ENCODE measurements at places on chromosomes 6 and 20.

DNA sequence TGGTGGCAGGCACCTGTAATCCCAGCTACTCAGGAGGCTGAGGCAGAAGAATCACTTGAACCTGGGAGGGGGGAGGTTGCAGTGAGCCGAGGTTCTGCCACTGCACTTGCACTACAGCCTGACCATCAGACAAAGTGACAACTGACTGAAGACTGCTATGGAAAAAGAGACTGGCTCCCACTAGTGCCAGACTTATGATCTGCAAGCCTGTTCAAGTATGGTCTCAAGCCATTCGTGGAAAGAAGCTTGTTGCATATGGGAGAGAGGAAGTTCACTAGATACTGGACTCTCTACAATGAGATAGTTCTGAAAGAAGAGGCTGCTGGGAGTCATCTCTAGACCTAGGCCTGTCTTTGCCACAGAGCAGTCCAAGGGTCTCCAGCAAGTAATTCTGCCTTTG, 26.7 kb downstream of the MDN1 start:
- DNase-seq = no peak

GRCh38 chr20:17747431-17747846, 47.7 kb downstream of the BANF2 start:
- no peak for DNase-seq

DNA sequence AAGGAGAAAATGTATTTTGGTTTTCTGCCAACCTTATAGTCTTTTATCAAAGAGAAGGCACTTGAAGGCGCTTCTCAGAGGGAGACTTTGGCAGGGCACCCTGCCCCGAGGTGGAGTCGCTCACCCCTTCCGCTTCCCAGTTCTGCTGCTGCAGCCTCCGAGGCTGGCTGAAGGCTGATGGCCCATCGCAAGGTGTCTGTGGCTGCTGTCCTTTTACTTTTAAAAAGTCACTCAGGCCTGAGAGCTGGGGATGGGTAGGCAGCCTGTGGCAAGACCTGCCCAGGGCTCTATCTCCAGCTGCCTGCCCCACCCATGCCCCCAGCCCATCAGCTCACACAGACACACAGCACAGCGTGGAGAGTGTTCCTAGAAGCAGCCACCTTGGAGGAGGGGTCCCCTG, 206.6 kb upstream of the CST7 start:
- no peak for DNase-seq

- no peak for DNase-seq
Observed at GRCh38 chr20:3739926-3740451, 7.5 kb downstream of the HSPA12B start.

DNA sequence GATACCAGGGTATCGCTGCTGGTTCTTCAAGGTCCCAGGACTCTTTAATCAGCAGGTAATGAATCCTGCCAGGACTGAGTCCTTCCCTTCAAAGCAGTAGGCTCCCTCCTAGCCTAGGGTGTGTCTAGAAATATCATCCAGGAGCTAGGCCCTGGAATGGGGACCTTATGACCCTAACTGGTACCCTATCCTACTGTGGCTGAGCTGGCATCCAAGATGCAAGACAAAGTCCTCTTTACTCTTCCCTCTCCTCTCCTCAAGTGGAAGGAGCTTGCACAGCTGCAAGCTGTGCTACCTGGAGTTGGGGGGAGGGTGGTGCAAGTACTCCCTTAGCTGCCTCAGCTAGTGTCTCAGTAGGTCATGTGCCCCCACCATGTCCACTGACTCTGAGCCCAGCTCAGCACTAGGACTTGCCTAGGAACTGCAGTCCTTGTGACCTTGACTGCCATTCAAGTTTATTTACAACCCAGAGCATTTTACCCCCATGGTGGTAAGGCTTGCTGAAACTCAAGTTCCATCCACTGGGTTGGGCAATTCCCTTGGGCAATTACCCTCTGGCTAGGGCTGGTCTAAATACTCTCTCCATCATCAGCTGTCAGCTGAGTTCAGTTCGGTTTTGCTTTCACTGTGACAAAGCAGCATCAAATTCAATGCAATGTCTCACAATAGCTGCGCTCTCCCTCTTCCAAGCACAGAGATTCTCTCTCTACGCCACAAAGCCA, 48.4 kb upstream of the TOP1 start:
- no peak for DNase-seq

All from right kidney (tissue), 9 donors.